ENCODE measurements at places on chromosomes 6 and 20.

DNA sequence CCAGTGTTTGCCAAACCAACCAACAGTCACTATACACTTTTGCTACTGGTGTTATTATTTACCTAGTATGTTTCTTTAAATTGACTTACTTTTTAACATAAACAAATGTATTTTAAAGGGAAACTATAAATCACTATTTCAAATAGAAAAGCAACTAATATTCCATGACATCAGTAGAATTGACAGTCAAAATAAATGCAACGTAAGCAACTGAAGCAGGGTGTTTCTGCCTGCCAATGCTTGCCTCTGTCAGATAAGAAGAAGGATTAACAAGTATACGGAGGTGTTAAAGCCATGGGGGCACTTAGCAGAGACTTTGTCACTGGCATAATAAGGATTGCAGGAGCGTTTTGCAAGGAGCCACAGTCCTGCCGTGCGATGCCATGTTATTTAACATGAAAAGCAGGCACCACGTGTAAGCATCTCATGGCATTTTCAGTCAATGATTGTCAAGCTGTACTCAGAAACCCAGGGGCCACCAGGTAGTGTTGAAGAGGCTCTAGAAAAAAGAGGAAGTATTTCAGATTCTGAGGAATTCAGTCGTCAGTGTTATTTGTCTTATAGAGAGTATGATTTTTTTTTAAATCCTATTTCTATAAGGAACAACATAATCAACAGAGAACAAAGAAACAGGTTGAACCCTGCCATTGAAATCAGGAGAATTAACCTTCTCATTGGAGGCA, 131.7 kb downstream of the BFSP1 start:
- no peak for DNase-seq

DNA sequence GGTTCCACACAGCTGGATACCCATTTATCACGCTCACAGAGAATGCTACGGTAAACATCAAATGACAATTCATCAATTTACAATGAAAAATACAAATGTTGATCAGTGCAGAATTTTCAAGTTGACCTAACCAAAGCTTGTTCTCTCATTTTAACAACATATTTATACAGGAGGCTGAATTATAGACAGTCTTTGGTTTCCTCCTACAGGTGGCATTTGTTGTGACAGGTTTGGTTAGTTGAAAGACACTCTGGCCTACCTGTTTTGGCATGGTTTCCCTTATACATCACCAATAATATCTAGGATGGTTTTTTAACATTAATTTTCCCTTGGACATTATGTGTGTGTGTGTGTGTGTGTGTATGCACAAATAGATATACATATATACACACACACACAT, 642.5 kb upstream of the MMS22L start:
- no peak for DNase-seq

- DNase-seq: no peak
These were observed 5.8 kb upstream of the RRBP1 start for GRCh38 chr20:17687800-17688199.

DNA sequence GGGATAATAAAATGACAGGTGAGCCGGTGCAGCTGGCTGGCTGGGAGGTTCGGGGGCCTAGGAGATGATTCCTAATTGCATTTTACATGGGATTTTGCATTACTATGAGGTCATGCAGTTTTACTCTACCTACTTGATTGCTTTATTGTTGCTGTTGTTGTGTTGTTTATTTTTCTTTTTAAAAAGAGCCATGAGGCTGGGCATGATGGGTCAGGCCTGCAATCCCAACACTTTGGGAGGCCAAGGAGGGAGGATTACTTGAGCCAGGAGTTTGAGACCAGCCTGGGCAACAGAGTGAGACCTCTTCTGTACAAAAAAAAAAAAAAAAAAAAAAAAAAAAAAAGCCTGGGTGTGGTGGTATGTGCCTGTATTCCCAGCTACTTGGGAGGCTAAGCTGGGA, 104.8 kb downstream of the GJA1 start:
- DNase-seq: no peak

DNA sequence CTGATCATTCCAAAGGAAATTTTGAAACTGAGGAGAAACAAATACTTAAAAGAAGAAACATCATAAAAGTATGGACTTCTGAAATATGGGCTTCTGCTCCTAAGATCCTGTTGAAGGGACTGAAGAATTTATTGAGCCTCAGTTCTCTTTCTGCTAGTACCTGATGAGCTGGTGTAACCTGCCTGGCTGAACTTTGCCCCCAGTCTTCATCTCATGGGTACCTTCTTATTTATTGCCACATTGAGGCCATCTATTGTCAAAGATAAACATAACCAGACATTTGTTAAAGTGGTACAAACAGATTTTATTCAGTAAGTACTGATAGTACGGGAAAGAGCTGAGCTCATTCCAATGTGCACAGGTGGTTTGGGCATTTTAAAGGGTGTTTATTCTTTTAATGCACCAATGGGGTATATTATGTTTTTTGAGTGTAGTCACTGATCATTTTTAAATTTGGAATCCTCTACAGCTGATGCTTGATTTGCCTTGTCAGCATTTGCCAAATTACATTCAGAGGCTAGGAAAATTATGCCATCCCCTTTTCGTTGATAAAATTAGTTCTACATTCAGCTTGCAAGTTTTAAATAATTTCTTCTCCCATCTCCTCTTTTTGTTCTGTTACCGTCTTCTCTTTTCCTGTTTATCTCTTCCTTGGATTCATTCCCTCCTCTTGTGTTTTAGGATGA, 118.2 kb downstream of the PRIM2 start:
- no peak for DNase-seq

GRCh38 chr6:118651282-118652050, at the start of gene CEP85L:
CEP85L (minus strand) TSS chr6:118651591; CDS start chr6:118651269, 322 bp downstream.
- peak; percentile 14 for DNase-seq

DNA sequence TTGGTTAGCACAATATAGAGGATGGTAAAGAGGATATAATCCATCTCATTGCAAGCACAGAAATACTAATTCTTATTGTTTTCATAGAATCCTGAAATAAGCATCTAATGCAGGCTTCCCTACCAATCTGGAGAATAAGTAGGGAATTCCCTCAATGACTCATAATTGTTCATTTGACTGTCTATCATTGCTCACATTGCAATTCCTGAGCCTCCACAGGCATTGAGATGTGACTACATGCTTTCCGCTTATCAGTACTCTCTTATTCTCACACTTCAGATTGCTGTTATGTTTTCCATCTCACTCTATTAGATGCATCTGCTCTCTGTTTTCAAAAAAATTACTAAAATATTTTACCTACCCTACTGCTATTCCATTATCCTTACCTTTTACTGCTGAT, 216.2 kb upstream of the PRSS16 start:
- no peak for DNase-seq

DNA sequence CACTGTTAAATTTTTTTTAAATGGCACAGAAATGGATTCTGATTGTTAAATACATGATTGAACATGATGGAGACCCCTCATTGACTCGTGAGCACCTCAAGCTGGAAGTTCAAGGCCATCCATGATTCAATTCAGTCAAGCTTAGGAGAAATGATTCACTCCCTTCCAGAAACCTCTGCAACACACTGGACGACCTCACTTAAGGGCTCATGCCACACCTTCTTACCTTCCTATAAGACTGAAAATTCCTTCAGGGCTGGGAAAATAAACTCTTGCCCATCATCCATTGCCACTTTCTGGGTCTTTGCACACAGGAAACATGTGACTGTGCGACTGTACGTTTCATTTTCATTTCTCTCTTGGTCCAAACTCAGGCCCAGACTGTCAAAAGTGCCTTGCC, 196.4 kb downstream of the TBXT start:
- no peak for DNase-seq

GRCh38 chr6:56595490-56596122, 47.1 kb downstream of the DST start:
- no peak for DNase-seq

GRCh38 chr6:41759106-41759904, 12.1 kb upstream of the PGC start:
- DNase-seq: no peak

DNA sequence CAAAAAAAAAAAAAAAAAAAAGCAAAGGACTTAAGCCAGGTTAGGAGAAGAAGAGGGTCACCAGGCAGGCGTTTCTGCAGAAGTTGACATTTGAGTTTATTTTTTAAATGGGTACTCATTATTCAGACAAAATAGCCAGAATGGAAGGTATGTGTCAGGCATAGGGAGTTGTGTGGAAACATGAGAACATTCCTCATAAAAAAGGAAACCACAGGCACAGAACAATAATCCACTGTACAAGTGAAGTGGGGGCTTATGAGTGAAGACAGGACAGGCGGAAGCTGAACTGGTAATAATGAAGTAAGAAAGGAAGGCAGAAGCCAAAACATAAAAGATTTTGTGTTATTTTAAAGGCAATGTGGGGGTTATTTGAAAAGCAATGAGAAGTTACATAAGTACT, 104.6 kb downstream of the EPB41L2 start:
- DNase-seq: no peak

- peak; percentile 8 for DNase-seq
These were observed 1.4 kb upstream of the TRIM39 start for GRCh38 chr6:30325150-30325872.

DNA sequence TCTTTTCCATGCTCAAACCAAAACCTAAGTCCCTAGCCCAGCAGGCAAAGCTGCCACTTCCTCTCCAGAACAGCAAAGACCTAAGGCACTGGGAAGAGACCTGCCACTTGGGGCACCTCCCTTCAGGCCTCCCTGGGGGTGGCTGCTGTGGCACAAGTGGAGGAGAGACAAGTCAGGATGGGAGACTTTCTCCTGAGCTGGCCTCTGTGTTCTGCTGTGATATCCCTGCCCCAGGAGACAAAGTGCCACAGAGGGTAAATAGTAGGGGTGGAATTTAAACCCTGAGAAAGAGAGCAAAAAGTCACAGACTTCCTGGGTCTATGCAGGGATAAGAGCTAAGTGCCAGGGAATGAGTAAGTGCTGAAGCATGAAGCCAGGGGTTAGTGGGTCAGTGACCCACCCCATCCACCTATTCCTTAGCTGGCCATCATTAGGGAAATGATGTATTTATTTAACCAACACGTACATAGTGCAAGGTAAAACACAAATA, 84.2 kb downstream of the MRPL14 start:
- DNase-seq: no peak

DNA sequence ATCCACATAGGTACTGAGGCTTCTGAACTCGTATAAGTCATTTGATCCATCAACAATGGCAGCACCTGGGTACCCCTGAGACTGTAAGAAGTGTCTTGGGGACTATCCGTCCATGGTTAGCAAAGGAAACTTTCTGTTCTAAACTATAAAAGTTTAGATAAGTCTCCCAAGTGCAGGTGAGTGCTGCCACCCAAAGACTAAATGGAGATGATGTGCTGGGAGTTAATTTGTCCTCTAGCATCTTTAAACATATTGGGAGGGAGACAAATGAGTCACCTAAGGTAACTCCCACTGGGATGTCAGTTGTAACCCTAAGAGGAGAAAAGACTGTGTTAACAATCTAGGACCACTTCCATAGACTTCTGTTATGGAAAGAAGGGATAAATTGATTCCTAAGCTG, 6.2 kb downstream of the BEND6 start:
- no peak for DNase-seq

DNA sequence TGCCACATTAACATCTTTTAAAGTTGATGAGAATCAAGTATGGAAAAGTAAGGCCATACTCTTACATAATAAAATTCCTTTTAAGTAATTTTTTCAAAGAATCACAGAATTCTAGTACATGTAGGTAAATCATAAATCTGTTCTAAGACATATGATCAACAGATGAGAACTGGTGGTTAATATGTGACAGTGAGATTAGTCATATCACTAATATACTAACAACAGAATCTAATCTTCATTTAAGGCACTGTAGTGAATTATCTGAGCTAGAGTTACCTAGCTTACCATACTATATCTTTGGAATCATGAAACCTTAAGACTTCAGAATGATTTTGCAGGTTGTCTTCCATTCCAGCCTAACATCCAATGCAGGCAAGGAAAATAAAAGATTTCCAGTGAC, 11.6 kb downstream of the PLN start:
- no peak for DNase-seq

- no peak for DNase-seq
These were observed 82.6 kb upstream of the PREP start for GRCh38 chr6:105485456-105485855.

DNA sequence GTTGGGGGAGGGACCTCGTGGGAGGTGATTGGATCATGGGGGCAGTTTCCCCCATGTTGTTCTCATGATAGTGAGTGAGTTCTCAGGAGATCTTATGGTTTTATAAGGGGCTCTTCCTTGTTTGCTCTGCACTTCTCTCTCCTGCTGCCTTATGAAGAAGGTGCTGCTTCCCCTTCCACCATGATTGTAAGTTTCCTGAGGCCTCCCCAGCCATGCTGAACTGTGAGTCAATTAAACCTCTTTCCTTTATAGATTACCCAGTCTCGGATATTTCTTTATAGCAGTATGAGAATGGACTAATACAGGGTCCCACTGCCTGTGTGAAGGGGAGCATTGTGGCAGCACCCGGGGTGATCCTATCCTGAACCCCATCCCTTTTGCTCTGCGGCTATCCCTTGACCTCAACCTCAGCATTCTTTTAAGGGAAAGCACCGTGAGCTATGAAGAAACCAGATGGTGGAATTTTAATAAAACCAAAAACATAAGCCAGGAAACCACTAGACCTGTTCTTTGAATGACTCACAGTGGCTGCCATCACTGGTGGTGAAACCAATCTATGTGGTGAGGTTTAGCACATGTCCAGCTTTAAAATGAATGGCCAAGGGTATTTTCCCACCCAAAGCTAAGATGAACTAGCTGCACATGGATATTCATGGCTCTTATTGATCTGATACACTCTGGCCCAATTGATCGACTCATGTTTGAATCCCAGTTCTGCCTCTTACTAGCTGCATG, 62.2 kb downstream of the ZDHHC14 start:
- no peak for DNase-seq

DNA sequence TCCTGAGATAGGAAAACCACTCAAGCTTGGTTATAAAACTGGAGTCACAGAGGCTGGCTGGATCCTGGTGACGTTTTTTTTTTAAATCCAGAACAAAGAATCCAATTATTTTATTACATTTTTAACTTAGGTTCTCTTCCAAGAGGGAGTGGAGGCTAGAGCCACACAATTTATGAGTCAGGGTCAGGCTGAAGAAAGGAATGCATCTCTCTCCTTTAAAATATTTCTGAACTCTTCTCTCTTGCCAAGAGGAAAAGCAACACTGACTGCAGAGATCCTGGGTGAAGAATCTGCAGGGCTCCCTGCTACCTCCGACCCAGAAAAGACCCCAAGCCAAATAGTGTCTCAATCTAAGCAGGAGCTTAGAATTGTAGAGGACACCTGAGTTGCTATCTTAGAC, 88.5 kb upstream of the SSTR4 start:
- no peak for DNase-seq

GRCh38 chr20:6940048-6940447, 172.6 kb downstream of the BMP2 start:
- DNase-seq: no peak

DNA sequence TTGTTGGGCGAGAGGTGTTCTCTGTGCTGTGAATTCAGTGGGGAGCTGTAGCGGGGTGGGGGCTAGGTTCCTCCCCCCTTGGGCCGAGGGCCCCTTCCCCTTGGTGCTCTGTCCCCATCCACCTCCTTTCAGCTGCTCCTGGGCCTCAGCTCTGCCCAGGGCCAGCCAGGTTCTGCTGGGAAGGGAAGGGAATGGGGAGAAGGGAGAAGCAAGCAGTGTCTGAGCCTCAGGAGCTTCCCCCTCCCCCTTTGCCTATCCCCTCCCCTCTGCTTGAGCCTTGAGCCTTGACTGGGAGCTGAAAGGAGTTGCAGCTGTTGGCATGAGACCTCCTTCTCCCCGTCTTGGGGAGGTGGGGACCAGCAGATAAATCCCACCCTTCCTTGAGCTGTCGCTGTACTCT, 576 bp upstream of the RRP36 start:
- DNase-seq: no peak
